ENCODE measurements at places on chromosomes 7 and 10. TPM values are rescaled to one million over a fixed set of nuclear protein-coding genes. Genes with fewer than 3 reads are reported as not detected.

- H3K27ac ChIP-seq, result no peak overlapping the region
- H3K4me1 ChIP-seq, result peaks cover 29% of the 10 kb centered on the region
- DNase-seq, result no peak
Measured at GRCh38 chr10:103732339-103733044, 122.9 kb downstream of the SH3PXD2A start.

GRCh38 chr10:86187499-86188239 lies 178.9 kb downstream of the GRID1 start:
- no peak overlapping the region for H3K27ac ChIP-seq
- no peak overlapping the region for H3K4me3 ChIP-seq
- H3K4me1 ChIP-seq, result no peaks in the 10 kb centered on the region
- no peaks in the 10 kb centered on the region for H3K27me3 ChIP-seq

GRCh38 chr7:70884809-70885208 lies 247.1 kb upstream of the GALNT17 start:
- no peak overlapping the region for H3K4me3 ChIP-seq
- H3K36me3 ChIP-seq, result no peaks in the 10 kb centered on the region
- no peak overlapping the region for H3K27ac ChIP-seq

DNA sequence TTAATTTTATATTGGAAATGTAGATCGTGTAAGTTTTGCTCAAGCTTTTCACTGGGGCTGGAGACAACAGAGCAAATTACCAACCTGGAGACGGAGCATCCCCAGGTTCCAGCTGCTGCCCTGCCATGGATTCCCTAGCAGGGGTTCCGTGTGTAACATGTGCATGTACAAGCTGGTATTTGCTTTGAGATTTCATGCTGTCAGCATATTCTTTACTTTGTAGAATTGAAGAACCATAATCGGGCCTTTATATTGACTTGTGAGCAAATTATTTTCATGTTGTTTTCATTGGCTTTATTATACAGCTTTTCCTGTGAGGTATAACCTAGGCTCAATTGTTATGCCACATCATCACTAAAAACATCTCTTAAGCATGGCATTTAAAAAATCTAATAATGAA lies 369.2 kb upstream of the COBL start:
- H3K27ac ChIP-seq, result no peak overlapping the region
- H3K4me3 ChIP-seq, result no peak overlapping the region
- no peaks in the 10 kb centered on the region for H3K36me3 ChIP-seq
- H3K27me3 ChIP-seq, result no peaks in the 10 kb centered on the region

Gene C1QL3
- 0.03 TPM for polyA plus RNA-seq

Gene MYL7
- polyA plus RNA-seq, result 2.9 TPM

Gene PIP4K2A
- polyA plus RNA-seq, result 15.5 TPM

Gene ZNF853
- 0.03 TPM for polyA plus RNA-seq

All from keratinocyte (primary cell).